ENCODE measurements at places on chromosomes 5 and 9. TPM values are rescaled to one million over a fixed set of nuclear protein-coding genes. Genes with fewer than 3 reads are reported as not detected.

DNA sequence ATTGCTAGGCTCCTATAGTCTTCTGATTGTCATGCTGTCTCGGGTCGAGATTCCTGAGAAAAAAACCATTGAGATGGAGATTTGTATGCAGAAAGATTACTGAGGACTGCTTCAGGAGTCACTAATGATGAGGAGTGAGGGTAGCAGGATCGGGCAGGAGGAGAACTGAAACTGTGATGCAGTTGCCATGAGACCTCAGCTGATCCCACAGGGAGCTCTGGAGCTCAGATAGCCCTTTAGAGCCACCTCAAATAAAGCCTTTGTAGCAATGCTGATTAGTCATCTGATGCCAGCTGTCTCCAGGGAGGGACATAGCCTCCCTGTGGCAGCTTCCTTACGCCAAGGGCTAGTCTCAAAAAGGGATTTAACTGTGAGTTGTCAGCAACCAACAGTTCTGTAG lies 256.9 kb downstream of the DMAC1 start:
- H3K4me3 ChIP-seq, result no peak overlapping the region
- H3K4me1 ChIP-seq, result no peaks in the 10 kb centered on the region
- H3K36me3 ChIP-seq, result no peaks in the 10 kb centered on the region
- no peak overlapping the region for H3K27ac ChIP-seq
- no peak for DNase-seq

PRDM9 gene
- not detected for total RNA-seq

SIMC1 gene
- 13.0 TPM for total RNA-seq

DNA sequence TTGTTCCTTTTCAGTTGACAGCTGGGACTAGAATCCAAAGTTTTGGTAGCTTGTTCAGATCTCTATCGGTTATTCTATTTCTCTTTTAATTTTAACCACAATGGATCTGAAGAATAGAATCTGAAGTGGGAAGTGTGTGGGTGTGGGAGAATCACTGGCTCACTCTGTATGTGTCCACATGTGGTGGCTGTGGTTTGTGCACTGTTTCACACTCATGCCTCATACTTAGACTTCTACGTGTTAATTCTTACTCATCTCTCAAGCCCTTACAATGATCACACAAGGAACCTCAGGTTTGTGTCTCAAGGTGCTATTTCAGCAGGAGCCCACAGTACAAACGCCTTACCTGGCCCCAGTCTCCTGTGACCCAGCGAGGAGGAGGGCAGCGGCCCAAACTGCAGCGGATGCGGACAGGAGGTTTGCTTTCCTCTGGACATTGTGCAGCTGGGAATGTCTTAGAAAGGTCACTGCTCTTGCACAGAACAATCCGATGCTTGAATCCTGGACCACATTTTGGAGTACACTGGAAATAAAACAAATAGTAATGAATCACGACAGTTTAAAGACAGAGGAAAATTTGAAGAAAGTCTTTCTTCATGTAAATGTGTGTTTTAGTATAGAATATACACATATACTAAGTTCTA lies 309.1 kb downstream of the ADAMTS6 start:
- no peak for DNase-seq
- H3K27ac ChIP-seq, result peak overlapping the region; percentile 29
- H3K4me3 ChIP-seq, result no peak overlapping the region
- H3K4me1 ChIP-seq, result peaks cover 14% of the 10 kb centered on the region
- H3K36me3 ChIP-seq, result peaks cover 66% of the 10 kb centered on the region

ZNF883 gene
- 5.8 TPM for total RNA-seq

DNA sequence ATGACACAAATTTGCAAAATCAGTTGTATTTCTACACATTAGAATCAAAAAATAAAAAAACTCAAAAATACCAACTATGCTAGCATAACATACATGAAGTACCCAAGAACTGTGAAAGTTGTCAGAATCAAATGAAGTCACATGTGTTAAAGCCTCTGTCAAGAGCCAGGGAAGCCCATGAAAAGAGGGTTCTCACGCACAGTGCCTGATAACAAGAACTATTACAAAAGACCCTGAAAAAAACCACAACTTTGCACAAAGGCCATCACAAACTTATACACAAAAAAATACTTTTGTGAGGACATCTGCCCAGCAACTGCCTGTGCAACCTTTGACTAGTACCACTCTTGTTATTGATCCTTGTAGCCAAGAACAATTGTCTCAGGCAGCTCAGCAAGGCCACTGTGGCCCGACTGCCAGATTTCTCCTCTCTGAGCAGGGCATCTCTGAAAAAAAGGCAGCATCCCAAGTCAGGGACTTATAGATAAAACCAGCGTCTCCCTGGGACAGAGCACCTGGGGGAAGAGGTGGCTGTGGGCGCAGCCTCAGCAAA lies 28.9 kb upstream of the HNRNPA0 start:
- H3K27ac ChIP-seq, result no peak overlapping the region
- no peak for DNase-seq
- H3K4me3 ChIP-seq, result no peak overlapping the region
- no peaks in the 10 kb centered on the region for H3K36me3 ChIP-seq
- no peaks in the 10 kb centered on the region for H3K4me1 ChIP-seq
- H3K27me3 ChIP-seq, result peaks cover 44% of the 10 kb centered on the region

SLC22A4 gene
- 11.5 TPM for total RNA-seq

- peak overlapping the region; percentile 77 for H3K4me3 ChIP-seq
- peak overlapping the region; percentile 99 for H3K27ac ChIP-seq
- DNase-seq, result peak; percentile 73
- peaks cover 12% of the 10 kb centered on the region for H3K36me3 ChIP-seq
- H3K4me1 ChIP-seq, result peaks cover 29% of the 10 kb centered on the region
Measured at GRCh38 chr9:129412814-129413536, 207.9 kb downstream of the C9orf50 start.

GRCh38 chr5:103410172-103410571 lies 151.6 kb downstream of the MACIR start:
- no peaks in the 10 kb centered on the region for H3K27me3 ChIP-seq
- no peak overlapping the region for H3K27ac ChIP-seq

GRCh38 chr9:98074115-98074990 lies 17.8 kb downstream of the NANS start:
- peaks cover 22% of the 10 kb centered on the region for H3K4me1 ChIP-seq
- no peaks in the 10 kb centered on the region for H3K27me3 ChIP-seq
- DNase-seq, result peak; percentile 47
- 0 out of 2 replicates have a peak overlapping the region, but pooled peaks have one; percentile 19 for H3K4me3 ChIP-seq
- peak overlapping the region; percentile 81 for H3K27ac ChIP-seq

All from HFFc6 (cell line).